ENCODE measurements at places on chromosomes 6 and 20.

- peak; percentile 79 for DNase-seq
These were observed 211.6 kb upstream of the ZNF184 start for GRCh38 chr6:27684264-27685211.

DNA sequence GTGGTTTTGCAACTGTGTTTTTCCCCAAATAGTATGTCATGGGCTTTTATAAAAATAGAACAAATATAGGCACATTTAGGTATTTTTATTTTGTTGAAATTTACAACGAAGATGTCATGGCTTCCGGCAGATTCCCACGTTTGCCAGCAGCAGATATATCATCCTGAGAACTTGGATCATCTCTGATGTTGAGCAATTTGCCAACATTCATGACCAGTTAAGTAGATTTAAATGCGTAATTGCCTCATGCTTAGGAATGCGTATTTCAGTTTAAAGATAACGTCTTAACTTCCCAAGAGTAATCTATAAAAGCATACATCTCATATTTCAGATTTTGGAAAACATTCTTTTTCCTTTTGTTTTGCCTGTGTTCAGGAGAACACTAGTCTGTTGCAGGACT, 457.8 kb downstream of the QKI start:
- no peak for DNase-seq

GRCh38 chr20:59082981-59083380, 40.4 kb upstream of the PRELID3B start:
- no peak for DNase-seq

DNA sequence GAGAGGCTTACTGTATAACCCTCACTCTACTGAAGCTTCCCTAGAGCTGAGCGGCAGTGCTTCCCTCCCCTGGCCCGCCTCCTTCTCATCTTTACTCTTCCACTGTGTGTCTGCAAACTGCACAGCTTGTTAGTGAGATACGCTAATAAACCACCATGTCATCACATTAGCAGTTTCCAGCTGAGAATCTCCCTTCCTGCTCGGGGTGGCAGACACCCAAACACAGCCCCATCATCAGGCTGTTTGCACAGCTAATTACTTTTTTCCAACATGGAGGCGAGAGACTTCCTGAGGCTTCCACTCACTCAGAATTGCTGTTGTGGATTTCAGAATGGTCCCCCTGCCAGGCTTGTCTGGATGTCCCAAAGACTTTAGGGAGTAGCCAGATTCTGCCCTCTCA, 444.9 kb upstream of the SULF2 start:
- no peak for DNase-seq

GRCh38 chr6:72939004-72939403, 286.3 kb downstream of the KHDC1L start:
- no peak for DNase-seq

DNA sequence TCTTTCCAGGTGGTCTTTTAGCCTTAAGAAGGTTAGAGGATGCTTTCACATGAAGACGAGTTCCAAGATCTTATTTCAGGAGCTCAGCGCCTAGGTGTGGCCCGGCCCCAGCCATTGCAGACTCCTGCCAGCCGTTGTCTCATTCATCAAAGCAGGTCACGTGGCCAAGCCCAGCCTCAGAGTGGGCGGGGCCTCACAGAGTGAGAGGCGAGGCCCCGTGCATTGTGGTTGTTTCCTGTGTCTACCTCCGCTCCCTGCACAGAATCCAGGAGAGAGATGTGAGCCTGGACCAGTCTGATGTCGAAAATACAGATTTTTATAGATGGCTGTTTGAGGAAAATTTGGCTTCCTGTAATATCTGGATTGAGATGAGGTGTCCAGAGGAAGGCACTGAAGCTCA, 49.2 kb upstream of the CST5 start:
- DNase-seq = no peak
